PC-3 (cell line): ENCODE measurements at places on chromosomes 11 and 22. TPM values are rescaled to one million over a fixed set of nuclear protein-coding genes. Genes with fewer than 3 reads are reported as not detected.
A peak's percentile ranks its signal among the peaks of the same experiment; 100 is the strongest.

NXPE2 gene
- total RNA-seq: not detected in 2 replicates

KRTAP5-9 gene
- total RNA-seq: not detected in 2 replicates

PRSS23 gene
- total RNA-seq: 39.0 and 43.2 TPM in 2 replicates

SAA4 gene
- not detected in 2 replicates for total RNA-seq

TYR gene
- total RNA-seq: not detected in 2 replicates

KRTAP5-2 gene
- total RNA-seq: not detected in 2 replicates

FANCF gene
- total RNA-seq: 5.0 TPM in 2 replicates

PHOX2A gene
- not detected in 2 replicates for total RNA-seq

POTEH gene
- not detected in 2 replicates for total RNA-seq

- H3K4me3 ChIP-seq: no peak overlapping the region
- H3K4me1 ChIP-seq: no peaks in the 10 kb centered on the region
- peak; percentile 67 for DNase-seq
- H3K27ac ChIP-seq: no peak overlapping the region
- no peaks in the 10 kb centered on the region for H3K36me3 ChIP-seq
Observed at GRCh38 chr22:24175160-24175808, 6.0 kb upstream of the SUSD2 start.

DNA sequence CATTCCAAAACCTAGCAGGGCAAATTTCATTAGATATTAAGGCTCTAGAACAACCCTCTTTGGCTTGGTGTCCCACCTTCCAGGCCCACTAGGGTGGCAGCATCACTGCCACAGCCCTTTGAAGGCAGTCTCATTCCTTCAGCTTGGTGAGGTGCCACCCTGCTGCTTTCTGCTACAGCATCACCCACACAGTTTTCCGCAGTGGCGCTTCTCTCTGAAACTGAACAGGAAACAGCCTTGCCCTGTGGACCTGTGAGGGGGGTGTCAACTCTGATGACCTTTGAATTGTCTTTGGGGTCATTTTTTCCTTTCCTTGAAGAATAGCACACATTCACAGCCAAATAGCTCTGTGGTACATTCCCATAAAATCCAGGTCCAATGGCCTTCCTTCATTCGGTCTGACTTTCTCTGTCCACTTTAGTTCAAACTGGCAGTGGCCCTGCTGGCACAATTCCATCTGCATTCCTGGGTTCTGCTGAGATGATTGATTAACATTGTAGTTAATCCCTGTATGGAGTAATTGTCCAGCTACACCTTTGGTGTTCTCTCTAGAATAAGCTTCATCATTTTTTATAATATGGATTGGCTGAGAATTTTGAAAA is 251.9 kb upstream of the FAT3 start:
- H3K4me3 ChIP-seq: no peak overlapping the region
- H3K36me3 ChIP-seq: no peaks in the 10 kb centered on the region
- H3K27ac ChIP-seq: no peak overlapping the region
- no peak for DNase-seq
- no peaks in the 10 kb centered on the region for H3K4me1 ChIP-seq

GRCh38 chr11:8336356-8337129 is 72.9 kb upstream of the LMO1 start:
- DNase-seq: peak; percentile 90
- H3K27me3 ChIP-seq: no peaks in the 10 kb centered on the region
- H3K4me3 ChIP-seq: peak overlapping the region; percentile 44; the same call in 1 of the 2 replicates
- H3K27ac ChIP-seq: peak overlapping the region; percentile 91

- no peak for DNase-seq
- H3K27me3 ChIP-seq: no peaks in the 10 kb centered on the region
- H3K36me3 ChIP-seq: peaks cover 23% of the 10 kb centered on the region
Observed at GRCh38 chr11:47308050-47308823, 38.3 kb downstream of the MADD start.

- no peaks in the 10 kb centered on the region for H3K4me1 ChIP-seq
- H3K4me3 ChIP-seq: no peak overlapping the region
- no peak for DNase-seq
Observed at GRCh38 chr11:67254798-67255197, 11.5 kb upstream of the GRK2 start.

DNA sequence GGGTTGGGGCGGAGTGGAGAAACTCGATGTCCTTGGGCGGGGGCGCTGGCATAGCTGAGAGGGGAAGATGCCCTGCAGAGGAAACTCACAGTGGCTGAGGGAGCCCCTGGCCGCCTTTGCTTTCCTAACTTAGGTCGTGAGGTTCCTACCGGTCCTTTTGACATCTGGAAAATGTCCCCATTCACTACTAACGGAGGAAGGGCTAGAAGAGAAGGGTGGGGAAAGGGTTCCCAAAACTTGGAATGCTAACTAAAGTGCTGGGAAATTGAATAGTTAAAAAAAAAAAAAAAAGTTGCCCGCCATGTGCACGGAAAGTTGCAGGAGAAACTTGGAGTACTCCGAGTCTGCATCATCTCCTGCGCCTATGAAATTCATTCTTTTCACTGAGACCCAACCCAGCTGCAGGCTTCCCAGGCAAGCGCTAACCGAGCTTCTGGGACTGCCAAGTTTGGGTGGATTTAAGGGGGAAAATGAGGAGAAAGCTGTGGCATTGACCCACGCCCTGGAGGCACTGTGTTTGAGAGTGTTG is 796 bp downstream of the TIMP3 start:
- DNase-seq: no peak
- H3K27ac ChIP-seq: no peak overlapping the region
- no peak overlapping the region for H3K4me3 ChIP-seq
- no peaks in the 10 kb centered on the region for H3K36me3 ChIP-seq

- H3K36me3 ChIP-seq: no peaks in the 10 kb centered on the region
- H3K27ac ChIP-seq: no peak overlapping the region
- H3K4me3 ChIP-seq: no peak overlapping the region
Observed at GRCh38 chr11:123551079-123551478, 103.3 kb downstream of the SCN3B start.
